ENCODE measurements at places on chromosomes 13 and 19. TPM values are rescaled to one million over a fixed set of nuclear protein-coding genes. Genes with fewer than 3 reads are reported as not detected.

DNA sequence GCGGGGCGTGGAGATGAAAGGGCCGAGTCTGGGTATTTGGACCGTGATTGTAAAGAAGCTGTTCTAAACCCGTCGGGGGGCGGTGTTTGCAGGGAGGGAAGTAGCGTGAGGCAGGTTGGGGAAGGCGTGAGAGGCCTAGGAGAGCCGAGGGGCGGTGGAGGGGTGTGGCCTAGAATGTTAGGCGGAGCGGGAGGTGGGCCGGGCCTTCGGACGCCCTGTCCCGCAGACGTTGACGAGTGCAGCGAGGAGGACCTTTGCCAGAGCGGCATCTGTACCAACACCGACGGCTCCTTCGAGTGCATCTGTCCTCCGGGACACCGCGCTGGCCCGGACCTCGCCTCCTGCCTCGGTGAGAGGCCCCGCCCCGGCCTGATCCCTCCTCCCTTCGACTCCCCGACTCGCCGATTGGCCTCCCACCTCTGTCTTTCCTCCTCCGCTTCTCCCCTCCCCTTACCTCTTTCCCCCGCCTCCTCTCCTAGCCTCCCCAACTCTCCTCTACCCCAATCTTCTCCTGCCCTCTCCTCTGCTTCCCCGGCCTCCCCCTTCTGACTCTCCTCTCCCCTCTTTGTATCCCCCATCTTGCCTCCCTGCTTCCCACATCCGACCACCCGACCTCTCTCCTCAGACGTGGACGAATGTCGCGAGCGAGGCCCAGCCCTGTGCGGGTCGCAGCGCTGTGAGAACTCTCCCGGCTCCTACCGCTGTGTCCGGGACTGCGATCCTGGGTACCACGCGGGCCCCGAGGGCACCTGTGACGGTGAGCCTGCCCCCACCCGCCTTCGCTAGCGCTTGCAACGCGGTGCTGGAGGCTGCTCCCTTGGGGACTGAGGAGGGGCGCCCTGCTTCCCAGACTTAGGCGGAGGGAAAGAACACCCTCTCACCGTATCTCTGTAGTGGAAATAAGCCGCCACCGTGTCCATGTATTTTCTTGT lies 12.8 kb downstream of the LTBP4 start:
- DNase-seq = peak; percentile 95

GRCh38 chr19:1151037-1151724 lies 22.9 kb downstream of the SBNO2 start:
- no peak for DNase-seq

DNA sequence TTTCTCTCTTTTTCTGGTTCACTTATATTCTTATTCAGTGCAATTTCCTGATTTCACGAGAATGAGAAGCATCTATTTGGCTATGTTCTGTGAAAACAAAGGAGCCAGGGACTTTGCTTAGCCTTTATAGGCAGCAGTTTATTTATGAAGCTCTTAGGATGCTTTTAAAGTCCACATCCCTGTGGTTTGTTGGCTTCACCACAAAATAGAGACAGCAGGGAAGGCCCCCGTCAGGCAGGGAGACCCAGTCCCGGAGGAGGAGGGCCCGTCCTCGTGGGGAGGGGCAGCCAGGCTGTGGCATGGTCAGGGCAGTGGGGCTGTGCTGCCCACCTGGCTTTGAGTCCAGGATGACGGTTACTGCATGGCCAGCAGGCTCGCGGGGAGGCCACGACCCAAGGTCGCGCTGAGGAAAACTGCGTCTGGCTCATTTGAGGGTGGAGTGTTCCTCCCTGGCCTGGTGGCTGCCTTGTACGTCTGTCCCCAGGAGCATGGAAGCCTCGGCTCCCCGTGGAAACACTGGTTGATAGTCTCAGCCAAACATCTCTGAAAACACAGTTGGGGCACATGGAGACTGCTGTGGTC lies 92.7 kb downstream of the ATP11A start:
- no peak for DNase-seq

DNA sequence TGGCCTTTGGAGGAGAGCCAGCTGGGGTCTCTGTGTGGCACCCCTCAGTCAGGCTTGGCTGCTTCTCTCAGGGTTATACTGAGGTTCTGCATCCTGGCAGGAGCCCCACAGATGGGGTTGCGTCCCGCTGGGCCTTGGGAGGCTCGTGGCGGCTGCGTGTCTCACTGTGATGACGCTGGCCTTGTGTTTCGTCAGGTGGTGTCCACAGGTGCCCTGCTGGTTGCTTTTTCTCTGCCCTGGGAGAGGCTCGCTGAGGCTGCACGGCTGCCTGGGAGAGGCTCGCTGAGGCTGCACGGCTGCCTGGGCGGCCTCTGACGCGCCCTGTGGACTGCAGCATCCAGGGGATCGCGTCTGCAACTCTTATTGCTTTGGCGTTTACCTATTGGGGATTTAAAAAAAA lies 15.4 kb downstream of the DOT1L start:
- DNase-seq = no peak

DNA sequence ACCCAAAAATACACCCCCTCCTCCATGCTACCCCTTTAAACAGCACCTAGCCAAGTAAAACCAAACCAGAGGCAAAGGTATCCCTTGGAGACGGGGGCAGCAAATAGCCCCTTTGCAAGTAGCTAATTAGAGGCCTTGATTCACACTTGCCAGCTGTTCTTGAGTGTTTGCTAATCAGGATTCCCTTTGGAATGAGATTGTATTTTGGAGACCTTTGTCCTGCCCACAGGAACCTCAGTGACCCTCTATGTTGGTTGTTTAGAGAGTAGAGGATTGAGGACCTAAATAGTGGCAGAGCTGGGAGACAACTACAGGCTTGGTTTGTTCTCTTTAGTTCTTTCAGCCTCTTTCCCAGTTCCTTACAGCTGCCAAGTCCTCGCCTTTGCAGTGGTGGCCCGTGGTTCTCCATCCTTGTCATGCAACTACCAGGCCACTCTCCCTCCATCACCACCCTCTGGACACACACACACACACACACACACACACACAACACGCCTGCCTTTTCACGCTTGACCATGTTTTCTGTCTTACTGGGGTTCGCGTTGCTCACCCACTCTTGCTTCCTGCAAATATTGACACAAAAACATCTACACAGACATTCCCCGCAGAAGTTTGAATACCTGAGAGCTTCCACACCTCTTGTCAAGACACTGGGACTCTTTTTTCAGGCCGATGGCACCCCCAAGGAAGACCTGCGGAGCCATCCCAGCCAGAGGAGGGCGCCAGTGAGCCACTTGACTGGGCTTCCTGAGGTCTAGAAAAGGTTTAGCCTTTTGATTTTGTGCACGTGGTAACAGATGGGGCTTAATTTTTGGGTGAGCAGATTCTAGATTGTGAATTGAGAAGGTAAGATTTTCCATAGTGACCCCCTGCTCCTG lies 80.0 kb upstream of the GPR183 start:
- no peak for DNase-seq

- no peak for DNase-seq
These were observed 202.4 kb downstream of the LMO7 start for GRCh38 chr13:75838366-75839005.

- no peak for DNase-seq
These were observed 132.0 kb downstream of the FOXO1 start for GRCh38 chr13:40534456-40534855.

DNA sequence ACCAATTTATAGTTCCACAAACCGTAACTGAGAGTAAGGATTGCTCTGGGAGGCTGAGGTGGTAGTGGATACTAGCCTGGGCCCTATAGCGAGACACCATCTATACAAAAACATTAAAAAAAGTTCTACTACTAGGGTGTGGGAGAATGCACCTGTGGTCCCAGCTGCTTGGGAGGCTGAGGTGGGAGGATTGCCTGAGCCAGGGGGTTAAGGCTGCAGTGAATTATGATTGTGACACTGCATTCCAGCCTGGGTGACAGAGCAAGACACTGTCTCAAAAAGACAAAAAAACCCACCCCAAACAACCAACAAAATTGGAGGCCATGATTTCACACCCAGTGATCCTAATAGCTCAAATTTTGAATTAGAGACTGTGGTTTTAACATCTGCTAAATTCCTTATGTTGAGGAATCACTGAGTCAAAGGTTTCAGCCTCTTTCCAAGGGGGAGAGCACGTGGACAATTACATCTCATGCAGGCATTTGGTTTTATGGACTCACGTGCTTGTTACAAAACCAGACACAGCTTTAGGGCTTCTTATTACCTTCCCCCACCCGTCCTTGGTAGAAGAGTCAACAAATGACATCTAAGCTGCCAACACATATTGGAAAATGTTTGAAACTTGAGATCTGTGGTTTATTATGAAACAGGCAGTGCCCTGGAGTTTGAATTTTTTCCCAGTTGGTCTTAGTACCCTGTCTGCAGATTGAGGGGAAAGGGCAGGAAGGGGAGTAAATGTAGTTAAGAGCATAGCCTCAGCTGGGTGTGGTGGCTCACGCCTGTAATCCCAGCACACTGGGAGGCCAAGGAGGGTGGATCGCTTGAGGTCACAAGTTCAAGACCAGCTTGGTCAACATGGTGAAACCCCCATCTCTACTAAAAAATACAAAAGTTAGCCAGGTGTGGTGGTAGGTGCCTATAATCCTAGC lies 18.5 kb downstream of the CYP2A6 start:
- peak; percentile 64 for DNase-seq

- DNase-seq = no peak
These were observed 5.5 kb upstream of the RANBP3 start for GRCh38 chr19:5983367-5983955.

GRCh38 chr19:28239270-28239669 lies 973.7 kb downstream of the UQCRFS1 start:
- DNase-seq = no peak

- DNase-seq = no peak
These were observed 7.7 kb downstream of the PGLYRP1 start for GRCh38 chr19:46014941-46015686.

- no peak for DNase-seq
These were observed 42.1 kb downstream of the NAA16 start for GRCh38 chr13:41352935-41353840.

The MED4 gene
- total RNA-seq = 41.9 TPM

The PLPP2 gene
- total RNA-seq = 1.6 TPM

The RANBP3 gene
- total RNA-seq = 86.4 TPM

The SAE1 gene
- 169 TPM for total RNA-seq

The CD22 gene
- total RNA-seq = 2.2 TPM

The MEF2B gene
- not detected for total RNA-seq

The COL4A2 gene
- total RNA-seq = 306 TPM

The ATP1A3 gene
- 4.3 TPM for total RNA-seq
